Stimulated activated CD8-positive, alpha-beta memory T cell treated with anti-CD3 and anti-CD28 coated beads, Interleukin-15, amount 100 ng/mL, for 4 hours (primary cell): ENCODE measurements at places on chromosomes 1 and 21.

DNA sequence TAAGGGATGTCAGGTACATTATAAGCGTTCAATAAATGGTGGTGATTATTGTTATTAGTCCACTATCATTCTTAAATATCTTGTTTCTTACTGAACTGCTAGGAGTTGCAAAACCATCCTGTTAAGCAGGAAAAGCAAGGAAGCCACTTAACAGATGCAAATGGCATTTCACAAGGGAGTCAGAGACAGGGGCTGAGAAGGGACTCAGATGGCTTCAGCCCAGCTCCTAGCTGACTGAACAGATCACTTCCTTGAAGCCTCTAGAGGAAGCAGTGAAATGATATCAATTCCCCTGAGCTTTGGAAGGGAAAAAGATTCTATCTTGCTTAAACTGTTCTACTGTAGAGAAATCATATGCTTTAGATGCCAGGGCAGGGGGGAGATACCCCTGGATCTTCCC, 151.5 kb downstream of the ST6GALNAC5 start:
- no peak for DNase-seq

DNA sequence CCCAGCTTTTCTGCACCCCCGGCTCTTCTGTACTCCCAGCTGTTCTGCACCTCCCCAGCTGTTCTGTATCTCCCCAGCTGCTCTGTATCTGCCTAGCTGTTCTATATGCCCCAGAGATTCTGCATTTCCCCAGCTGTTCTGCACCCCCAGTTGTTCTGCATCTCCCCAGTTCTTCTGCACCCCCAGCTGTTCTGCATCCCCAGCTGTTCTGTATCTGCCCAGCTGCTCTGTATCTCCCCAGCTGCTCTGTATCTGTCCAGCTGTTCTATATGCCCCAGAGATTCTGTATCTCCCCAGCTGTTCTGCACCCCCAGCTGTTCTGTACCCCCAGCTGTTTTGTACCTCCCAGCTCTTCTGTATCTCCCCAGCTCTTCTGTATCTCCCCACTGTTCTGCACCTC, 41.1 kb downstream of the UMODL1 start:
- no peak for DNase-seq

GRCh38 chr1:226643177-226643576, 94.6 kb downstream of the STUM start:
- peak; percentile 72 for DNase-seq

- no peak for DNase-seq
These were observed 160.6 kb upstream of the USP24 start for GRCh38 chr1:55375617-55376258.

GRCh38 chr21:41766883-41767605, at the start of gene RIPK4:
Gene RIPK4 (minus strand): TSS chr21:41767052. CDS start chr21:41767041, 11 bp downstream.
- no peak for DNase-seq

- no peak for DNase-seq
These were observed 10.9 kb upstream of the IL20 start for GRCh38 chr1:206854401-206855129.

DNA sequence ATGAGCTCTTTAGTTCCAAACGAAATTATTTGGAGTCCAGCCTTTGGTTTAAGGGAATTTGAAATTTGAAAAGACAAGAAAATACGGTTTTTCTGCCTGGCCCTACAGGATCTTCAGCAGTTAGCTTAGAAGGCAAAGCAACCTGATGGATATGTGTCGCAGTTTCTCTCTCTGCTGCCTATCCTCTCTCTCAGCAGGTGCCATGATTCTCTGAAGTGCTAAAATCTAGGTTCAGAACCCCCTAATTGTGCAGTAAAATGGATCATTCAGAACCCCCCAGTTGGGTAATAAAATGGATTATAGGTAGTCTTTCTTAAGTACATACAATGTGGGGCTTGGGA, 446 bp upstream of the DEPDC1 start:
- no peak for DNase-seq

- no peak for DNase-seq
These were observed 303.1 kb upstream of the RUNX1 start for GRCh38 chr21:35352066-35352770.

DNA sequence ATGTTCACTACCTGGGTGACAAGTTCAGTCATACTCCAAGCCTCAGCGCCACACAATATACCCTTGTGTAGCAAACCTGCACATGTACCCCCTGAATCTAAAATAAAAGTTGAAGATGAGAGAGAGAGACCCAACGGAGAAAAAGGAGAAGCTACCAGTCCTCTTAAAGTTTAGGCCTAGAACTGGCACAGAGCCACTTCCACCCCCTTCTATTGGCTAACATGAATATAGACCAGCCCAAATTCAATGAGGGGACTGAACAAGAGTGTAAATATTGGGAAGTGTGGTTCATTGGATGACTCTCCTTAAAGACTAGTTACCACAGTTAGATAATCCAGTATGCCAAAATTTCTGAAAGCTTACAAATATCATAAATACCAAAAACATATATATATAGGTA, 139.9 kb upstream of the ATP1B1 start:
- DNase-seq = no peak

DNA sequence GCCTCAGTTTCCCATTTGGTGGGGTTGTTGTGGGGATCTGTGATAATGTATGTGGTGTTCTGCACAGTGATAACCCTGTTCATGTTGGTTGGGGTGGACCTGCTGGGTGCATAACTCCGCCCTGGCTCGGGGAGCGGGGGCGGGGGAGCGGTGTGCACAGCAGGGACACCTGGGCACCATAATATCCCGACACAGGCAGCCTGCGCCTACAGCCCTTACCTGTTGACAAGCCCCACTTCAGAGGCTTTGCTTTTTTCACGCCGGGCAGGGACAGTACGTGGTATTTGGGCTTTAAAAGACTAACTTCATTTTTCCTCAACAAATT, 48.0 kb upstream of the ACOT11 start:
- no peak for DNase-seq

DNA sequence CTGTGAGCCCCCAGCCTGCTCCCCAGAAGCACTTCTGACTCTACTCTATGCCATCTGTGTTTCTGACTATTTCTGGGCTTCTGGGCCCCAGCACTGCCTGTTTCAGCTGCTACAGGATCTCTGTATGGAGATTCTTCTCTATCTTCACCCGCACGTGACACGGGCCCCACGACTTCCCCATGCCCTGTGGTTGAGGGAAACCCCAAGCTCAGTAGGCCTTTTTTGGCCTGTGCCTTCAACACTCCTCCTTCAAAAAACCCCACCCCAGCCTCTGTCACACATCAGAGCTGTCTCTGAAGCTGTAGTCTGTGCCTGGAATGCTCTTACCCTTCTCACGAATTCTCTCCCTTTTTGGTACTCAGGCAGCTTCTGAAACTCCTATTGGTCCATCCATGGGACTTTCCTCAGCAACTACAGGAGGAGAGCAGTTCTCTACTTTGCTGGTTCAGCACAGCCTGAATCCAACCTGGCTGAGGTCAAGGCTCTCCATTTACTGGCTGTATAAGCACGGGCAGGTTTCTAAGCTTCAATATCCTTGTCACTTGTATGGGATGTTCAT, 2.0 kb upstream of the NID1 start:
- DNase-seq = peak; percentile 41

- no peak for DNase-seq
These were observed 15.4 kb upstream of the PTTG1IP start for GRCh38 chr21:44888581-44889550.
